ENCODE measurements at places on chromosomes 1 and 21. TPM values are rescaled to one million over a fixed set of nuclear protein-coding genes. Genes with fewer than 3 reads are reported as not detected.

DNA sequence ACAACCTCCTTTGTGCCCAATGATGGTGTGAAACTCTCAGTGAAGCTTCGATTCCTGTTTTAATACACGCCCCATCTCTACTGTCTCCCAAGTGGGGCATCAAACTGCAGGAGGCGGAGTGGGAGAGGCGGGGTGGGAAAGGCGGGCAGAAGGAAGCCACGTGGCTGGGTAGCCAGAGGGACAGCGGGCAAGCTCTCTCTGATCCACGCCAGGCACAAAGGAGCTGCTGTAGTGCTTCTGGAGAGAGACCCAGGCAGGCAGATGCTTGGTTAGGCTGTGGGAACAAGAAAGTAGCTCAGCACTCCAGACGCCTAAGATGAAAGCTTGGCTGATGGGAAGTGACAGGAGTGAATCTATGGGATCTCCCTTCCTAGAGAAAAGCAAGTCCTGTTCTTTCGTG lies 25.7 kb downstream of the TRIM67 start:
- DNase-seq: no peak

DNA sequence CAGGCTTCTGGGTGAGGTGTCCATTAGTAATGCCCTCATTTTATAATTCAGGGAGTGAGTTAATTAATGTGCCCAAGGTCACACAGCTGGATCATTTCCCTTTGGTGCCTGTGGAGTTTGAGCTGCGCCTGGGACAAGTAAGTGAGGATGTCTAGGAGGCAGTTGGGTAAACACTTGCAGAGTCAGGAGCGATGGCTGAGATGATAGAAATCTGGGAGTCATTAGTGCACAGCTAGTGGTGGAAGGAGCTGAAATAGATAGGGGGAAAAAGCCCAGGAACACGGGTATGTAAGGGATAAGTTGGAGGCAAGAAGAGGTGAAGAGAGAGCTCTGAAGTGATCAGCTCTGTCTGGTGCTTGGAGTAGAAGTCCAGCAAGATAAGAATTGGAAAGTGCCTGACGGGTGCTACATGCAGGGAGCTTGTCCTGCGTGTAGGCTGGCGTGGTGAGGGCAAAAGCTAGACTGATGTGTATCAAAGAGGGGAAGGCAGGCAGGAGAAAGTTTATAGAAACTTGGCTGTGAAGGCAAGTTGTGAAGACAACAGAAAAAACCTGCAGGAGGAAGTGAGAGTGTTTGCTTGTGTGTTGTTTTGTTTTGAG lies 1.7 kb upstream of the SCAF4 start:
- DNase-seq: no peak

DNA sequence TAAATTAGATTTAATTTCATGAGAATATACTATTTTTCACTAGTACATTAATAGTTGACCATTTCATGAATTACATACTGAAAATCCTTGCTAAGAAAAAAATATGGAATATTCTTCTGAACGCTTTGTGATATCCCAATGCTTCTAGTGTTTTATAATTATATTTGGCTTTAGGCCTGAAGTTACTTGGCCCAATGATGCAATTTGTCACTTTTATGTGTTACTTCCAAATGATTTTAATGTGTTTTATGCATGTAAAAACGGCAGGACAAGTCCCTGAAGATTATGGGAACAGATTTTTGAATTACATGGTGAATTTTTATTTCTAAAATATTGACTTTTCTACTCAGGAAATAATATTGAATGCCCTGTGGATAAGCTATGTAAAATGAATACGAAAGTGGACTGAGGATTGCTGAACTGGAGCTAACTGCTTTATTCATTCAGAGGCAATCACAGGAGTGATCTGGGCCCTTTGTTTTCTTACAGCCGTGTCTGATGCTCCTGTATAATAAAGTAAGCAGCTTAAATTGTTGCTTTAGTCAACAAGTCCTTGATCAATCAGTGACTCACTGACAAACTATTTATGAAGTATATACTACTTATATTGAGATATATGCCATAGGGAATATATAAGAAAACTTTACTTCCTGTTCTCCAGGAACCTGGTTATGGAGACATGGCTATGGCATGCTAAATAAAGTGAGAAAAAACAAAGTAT lies 543.0 kb upstream of the RGS18 start:
- DNase-seq: no peak

Gene SPRR2G
- total RNA-seq: not detected

DNA sequence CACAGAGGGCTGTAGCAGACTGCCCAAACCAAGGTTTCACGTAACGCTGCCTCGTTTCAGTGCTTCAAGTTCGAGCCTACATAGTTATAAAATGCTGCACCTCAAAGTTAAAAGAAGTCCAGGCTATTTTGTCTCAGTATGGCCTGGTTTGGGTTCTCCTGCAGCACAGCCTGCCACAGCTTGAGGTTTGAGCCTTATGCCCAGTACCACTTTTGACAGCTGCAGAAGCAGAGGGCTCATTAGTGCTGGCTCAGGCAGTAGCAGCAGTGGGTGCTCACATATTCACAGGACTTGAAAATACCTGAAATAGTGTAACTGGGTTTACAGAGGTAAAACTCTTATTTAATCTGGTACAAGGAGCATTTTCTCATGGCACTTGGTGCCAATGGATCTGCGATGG lies 15.3 kb downstream of the SPATA46 start:
- no peak for DNase-seq

Gene SYPL2
- total RNA-seq: 0.34 TPM

Gene RNU1-2
- total RNA-seq: 2,378 TPM

- DNase-seq: no peak
Observed at GRCh38 chr1:178692564-178693327, 32.3 kb upstream of the RALGPS2 start.

Gene F13B
- total RNA-seq: not detected

Gene DENND2D
- total RNA-seq: 42.2 TPM

Gene PTPRU
- total RNA-seq: 14.3 TPM

GRCh38 chr1:118977600-118977999 lies 10.5 kb downstream of the TBX15 start:
- DNase-seq: no peak

- DNase-seq: peak; percentile 45
Observed at GRCh38 chr1:17437580-17438317, 1.7 kb downstream of the RCC2 start.

DNA sequence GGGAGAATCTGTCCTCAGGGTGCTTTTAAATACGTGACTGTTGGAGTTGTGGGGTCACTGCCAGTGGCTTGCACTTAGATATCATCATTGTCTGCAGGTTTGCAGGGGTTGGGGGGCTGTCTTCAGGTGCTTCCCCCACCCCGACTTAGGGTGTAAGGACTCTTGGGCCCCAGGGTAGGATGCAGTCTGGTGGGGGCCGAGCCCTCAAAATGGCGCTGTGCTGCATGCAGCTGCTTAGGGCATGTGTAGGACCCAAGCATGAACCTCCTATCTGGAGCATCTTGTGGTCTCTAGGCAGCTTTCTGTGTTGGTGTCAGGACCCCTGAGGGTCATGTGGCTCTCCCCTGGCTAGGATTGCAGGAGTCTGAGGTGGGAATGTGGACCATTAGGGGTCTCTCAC lies 55.6 kb upstream of the B3GALT2 start:
- no peak for DNase-seq

DNA sequence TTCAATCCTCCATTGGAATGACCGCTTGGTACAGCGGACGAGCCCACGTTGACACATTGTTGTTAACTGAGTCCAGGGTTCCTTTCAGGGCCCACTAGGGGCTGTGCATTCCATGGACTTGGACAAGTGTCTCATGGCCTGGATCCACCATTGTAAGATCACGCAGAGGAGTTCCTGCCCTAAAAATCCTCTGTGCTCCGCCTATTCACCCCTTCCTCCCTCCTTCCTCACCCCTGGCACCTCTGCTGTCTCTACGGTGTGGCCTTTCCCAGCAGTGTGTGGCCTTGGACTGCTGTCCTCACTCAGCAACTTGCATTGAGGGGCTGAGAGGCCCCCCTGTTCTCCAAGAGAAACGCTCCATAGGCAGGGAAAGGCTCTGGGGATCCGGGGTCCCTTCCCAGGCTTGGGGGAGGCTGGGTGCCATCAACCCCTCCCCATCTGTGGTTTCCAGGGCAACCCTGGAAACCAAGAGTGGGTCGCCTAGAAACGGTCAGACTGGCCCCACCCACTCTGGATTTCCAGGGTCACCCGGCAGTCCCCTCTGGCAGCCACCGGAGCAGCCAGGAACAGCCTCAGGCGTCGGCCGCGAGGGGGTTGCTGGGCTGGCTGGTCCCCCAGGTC lies 50.9 kb downstream of the MEGF6 start:
- DNase-seq: no peak

DNA sequence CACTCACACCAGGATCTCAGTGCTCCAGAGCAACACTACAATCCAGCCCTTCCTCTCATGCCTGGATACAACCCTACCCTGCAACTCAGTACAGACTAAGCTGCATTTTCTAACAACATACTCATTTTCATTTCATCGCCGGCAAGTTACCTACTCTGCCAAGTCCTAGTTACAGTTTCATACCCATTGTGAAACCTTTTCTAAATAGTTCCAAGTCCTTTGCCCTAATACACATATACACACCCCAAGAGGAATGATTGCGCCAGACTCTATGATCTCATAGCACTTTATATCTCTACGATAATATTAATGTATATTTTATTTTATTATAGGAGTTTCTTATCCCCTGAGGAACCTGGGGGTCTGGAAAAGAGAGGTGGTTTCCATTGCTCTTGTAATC lies 122.4 kb downstream of the LMX1A start:
- no peak for DNase-seq

DNA sequence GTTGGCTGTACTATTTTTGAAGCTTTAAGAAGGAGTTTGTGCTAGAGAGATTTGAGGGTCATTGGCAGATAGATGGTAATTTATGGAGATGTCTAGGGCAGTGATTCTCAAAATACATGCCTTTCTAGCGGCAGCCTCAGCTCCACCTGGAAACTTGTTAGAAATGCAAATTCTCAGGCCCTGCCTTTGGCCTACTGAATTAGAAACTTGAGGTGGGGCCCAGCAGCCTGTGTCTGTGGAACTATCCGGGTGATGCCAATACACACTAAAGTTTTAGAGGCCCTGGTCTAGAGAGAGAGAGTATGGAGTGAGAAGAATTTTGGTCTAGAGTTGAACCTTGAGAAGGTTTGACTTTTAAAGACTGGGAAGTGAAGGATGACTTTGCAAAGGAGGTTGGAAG lies 82.5 kb downstream of the CDC14A start:
- DNase-seq: no peak

DNA sequence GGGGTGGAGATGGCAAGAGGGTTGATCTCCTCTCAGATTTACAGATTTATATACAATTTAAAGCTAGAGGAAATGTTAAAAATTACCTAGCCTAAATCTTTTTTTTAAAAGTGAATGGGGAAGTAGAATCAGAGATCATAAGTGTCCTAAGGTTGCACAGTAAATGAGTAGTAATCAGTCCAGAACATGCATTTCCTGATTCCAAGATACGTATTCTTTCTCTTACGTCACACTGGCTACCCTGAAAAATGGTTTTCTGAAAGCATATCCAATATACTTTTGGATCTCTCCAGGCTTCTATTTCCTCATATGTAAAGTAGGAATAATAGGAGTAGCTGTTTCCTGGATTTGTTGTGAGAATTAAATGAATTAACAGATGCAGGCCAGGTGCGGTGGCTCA lies 11.7 kb downstream of the GADD45A start:
- no peak for DNase-seq

Gene ELAVL4
- 0.52 TPM for total RNA-seq

Gene CD1E
- not detected for total RNA-seq

Gene MACO1
- total RNA-seq: 23.5 TPM

Gene TRIM58
- 2.5 TPM for total RNA-seq

GRCh38 chr1:155126556-155127104 lies 1.0 kb upstream of the EFNA1 start:
- DNase-seq: peak; percentile 73

Gene RNF186
- 41.0 TPM for total RNA-seq

Gene CACHD1
- total RNA-seq: 2.7 TPM

- DNase-seq: no peak
Observed at GRCh38 chr1:94325377-94326302, 88.3 kb upstream of the ARHGAP29 start.

DNA sequence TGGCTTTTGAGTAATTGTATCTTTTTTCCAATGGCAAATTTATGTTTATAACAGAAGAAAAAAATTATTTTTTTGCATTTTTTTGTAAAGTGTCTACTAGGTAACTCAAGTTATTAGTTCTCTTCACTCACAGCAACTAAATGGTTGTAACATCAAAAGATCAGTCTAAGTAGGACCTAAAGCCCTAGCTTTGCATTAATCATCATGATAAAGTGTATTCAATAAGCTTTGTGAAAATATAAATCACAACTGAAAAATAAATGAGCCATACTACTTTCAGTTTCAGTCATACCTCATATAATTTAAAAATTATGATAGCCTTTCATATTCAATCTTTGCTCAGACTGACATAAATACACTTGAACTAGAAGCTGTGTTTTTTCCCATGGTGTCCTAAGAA lies 6.9 kb downstream of the TAF5L start:
- no peak for DNase-seq

DNA sequence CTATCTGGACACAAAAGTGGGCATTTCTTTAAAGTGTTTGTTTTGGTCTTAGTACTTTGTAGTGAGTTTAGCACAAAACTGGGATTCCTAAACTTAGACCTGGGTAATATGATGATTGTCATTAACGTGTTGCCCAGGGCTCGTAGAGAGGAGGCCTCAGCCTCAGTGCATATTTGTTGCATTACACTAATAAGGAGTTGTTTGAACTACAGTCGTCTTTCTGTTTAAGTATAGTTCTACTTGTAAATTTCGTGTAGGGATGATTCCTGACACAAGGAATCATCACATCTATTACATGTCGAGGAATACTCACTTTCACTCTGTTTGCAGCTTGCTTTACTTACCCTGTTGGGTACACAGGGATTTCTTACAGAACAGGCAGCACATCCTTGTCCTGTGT lies 85.0 kb downstream of the PRDM2 start:
- no peak for DNase-seq

GRCh38 chr1:61318319-61319125 lies 236.2 kb downstream of the NFIA start:
- DNase-seq: no peak

- no peak for DNase-seq
Observed at GRCh38 chr1:220367833-220368232, 95.6 kb upstream of the RAB3GAP2 start.

DNA sequence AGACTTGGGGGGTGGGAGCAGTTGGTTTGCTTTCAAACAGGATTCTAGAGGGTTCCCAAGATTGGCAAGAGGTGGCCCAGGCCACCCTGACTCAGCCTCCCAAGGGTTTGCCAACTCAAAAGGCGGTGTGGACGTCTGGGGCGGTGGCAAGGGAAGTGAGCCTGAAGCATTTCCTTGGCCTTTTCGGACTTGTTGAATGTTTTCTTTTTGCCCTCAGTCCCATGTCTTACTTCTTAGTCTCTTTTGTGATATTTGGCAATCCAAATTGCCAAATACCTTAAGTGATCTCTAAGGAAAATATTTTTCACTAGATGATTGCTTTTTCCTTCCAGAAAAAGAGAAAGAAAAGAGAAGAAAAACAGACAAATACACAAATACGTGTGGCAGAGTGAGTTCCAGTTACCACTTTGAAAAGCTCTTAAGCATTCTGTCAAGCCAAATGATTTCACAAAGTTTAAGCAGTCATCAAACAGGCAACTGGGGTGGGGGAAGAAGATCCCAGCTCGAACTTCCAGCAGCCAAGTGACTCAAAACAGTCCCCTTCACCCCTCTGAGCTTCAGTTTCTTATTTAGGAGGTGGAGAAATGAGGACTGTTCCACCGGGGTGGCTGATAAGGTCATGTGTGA lies 374.6 kb upstream of the USP24 start:
- no peak for DNase-seq
